ENCODE measurements at places on chromosomes 1 and 21.

DNA sequence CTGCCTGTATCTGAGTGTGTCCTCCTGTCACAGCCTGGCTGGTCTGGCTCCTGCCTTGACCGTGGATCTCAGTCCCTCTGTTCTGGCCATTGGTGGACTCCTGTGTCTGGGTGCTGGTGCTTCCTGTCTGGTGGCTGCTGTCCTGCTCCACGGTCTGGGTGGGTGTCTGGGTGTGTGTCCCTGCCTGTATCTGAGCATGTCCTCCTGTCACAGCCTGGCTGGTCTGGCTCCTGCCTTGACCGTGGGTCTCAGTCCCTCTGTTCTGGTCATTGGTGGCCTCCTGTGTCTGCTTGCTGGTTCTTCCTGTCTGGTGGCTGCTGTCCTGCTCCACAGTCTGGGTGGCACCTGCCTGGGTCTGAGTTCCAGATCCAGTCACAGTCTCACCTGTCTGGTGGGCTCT lies 4.0 kb downstream of the CRNN start:
- DNase-seq, result no peak

DNA sequence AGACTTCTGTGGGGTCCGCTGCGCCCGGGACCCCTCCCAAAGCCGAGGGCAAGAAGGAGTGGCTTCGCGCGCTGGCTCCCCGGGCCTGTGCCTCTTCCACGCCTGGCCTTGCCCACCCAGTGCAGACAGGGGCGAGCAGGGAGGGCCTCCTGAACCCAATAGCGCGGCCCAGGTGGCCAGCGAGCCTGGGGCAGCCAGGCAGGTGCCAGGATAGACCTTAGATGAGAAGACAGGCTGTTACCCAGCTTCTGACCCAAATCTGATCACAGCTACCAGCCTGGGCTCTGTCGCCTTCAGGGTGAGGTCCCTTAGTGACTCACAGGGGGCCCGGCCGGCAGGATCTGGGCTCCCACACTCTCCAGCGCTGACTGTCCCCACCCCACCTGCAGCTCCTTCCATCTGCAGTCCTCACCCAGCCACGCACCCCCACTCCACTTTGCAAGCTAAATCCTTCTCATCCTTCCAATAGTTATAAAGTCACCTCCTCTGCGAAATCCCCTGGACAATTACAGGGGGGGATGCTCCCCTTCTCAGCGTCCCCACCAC lies 9.6 kb downstream of the CLEC20A start:
- no peak for DNase-seq

GRCh38 chr21:40173816-40174215 lies 306.6 kb downstream of the PCP4 start:
- DNase-seq, result no peak

DNA sequence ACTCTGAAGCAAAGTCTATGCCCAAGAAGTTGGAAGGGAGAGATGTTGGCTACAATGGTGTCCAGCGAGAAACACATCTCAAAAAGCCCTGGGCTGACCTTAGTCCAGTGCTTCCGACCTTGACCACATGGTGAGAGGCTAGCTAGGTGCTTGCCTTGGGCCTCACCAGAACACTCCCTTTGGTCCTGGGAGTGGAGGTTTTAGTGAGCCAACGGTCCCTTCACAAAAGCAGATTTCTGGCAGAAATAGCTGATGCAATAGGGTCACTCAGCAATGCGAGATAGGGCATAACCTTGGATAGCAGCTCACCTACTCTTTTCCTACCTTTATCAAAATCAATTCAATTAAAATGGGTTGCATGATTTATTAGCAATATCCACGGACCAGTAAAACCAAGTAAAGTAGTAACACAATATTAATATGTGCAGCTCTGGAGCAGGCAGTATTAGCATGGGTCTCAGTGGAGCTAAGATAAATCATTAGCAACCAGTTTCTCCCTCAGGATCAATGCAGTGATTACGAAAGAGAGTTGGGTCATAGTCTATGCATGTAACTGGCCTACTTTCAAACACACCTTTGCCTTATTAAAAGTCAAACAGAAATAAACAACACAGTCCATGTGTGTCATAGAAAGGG lies 1.9 kb downstream of the SLC30A10 start:
- no peak for DNase-seq

- DNase-seq, result no peak
These were observed 39.9 kb upstream of the SLC19A1 start for GRCh38 chr21:45582128-45582527.

- no peak for DNase-seq
These were observed 44.7 kb upstream of the CASZ1 start for GRCh38 chr1:10841118-10841517.

- no peak for DNase-seq
These were observed 7.9 kb upstream of the FUBP1 start for GRCh38 chr1:77986810-77987209.

DNA sequence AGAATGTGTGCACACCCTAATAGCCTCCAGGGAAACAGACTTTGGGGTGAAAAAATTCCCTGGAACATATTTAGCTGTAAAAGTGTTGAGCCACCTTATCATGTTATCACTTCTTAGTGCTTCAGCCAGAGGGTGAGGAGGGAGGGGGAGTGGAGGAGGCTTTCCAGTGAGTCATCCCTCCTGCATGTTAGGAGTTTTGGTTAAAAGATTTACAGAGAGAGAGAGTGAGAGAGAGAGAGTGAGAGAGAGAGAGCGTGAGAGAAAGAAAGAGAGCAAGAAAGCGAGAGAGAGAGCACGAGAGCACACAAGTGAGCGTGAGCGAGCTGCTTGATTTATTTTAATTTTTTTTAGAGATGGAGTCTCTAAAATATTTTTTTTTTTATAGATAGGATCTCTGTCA lies 13.5 kb upstream of the CACNA1E start:
- no peak for DNase-seq

- no peak for DNase-seq
These were observed 306.2 kb downstream of the TTLL7 start for GRCh38 chr1:83692524-83693381.

DNA sequence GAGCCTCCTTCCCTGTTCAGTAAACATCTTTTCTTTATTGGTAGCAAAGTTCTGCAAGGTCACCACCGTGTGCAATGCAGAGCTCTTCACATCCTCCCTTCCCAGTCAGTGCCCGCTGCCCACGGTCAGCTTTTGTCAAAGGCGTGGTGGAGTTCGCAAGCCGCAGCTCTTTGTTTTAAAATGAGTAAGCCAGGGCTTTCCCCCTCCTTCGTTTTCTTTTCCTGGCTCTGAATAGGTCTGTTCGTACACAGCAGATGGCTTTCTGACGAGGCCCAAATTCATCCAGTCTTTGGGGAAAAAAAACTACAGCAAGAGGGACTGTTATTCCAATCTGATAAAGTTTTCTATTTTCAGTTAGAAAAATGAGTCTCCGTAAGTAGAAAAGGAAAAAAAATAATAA lies 153.2 kb downstream of the LRIG2 start:
- no peak for DNase-seq

GRCh38 chr21:37039411-37040075 lies 33.0 kb downstream of the RIPPLY3 start:
- no peak for DNase-seq

GRCh38 chr1:185964946-185965345 lies 230.8 kb downstream of the HMCN1 start:
- no peak for DNase-seq

DNA sequence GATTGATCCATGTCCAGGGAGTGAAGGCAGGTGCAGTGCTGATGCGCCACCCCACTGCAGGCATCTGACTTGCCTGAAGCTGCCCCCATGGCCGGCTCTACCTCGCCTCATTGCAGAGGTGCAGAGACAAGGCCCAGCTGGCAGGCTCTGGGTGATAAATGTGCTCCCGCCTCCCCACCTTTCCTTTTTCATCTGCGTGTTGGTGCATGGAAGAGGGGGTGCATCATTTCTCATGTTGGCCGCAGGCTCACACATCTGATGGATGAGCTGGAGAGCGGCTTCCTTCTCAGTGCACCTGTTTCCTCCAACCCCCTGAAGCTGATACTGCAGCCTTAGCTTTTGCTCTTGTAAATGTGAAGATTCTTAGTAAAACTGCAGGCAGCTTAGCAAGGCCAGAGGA lies 306.0 kb upstream of the KAZN start:
- no peak for DNase-seq

DNA sequence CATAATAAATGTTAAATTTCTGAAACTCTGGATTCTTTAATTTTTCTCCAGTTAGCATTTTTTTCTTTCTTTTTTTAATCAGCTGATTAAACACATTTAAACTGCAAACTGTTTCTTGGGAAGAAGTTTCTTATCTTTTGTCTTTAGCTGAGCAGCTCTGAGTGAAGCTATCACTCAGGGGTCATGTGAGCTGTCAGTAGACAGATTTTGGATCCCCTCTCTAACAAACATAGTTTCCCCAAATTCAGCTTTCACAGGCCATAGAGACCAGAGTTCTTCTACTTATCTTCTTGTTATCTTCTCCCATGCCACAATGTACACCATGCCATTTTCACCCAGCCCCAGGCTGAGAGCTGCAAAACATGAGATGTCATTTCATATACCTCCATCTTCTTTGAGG lies 148.9 kb downstream of the CDC42BPA start:
- no peak for DNase-seq

DNA sequence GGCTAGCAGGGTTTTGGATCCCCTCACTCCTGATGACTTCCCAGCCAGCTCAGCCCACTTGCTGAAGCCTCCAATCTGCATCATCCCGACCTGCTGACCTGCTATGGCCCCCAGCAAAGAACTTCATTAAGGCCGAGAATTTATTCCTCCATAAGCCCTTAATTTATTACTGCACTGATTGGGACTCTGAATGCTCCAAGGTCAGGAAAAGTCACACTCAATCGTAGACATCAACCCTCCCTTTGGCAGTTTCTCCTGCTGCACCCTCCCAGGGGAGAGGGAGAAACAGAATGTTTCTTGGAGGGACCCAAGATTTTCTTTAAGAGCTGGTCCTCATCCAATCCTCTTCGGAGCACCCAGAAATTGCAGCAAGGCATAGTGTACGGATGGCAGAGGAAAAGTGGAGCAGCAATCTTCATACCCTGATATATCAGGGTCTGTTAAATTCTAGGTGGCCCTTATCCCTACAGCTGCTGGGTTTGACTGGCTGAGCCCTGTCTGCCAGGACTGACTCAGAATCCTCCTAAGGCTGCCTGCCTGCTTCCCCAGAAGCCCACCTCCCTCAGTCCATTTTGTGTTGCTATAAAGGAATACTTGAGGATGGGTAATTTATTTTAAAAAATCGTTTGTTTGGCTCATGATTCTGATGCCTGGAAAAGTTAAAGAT lies 62.2 kb downstream of the DMAP1 start:
- DNase-seq, result no peak

- no peak for DNase-seq
These were observed 1106.4 kb downstream of the AMY1C start for GRCh38 chr1:104856091-104856490.

DNA sequence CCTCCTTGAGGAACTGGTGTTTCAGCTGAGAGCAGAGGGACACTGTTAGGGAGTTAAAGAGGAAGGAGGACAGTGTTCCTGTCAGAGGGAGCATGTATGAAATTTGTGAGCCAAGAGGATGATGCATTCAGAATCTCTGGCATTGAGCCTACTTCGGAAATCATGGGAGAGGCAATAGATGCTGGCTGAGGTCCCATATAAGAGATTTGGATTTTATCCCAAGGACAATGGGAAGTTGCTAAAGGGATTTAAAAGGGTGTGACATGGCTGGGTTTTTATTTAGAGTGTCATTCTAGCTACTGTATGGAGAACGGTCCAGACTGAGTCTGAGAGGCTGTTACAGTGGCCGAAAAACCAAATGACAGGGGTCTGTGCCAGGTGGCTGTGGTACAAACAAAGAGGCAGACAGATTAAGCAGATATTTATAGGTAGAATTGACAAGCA lies 403.2 kb upstream of the B3GALT2 start:
- DNase-seq, result no peak

DNA sequence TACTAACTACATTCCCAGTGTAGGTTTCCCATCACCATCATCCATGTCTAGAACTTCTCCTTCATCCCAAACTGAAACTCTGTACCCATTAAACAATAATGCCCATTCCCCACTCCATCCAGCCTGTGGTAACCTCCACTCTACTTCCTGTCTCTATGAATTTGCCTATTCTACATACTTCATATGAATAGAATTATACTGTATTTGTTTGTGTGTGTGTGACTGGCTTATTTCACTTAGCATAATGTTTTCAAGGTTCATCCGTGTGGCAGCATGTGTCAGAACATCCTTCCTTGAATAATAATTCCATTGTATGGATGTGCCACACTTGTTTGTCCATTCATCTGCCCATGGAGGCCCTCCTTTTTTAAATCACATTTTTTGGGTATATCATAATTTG lies 35.7 kb downstream of the ATP2B4 start:
- no peak for DNase-seq

DNA sequence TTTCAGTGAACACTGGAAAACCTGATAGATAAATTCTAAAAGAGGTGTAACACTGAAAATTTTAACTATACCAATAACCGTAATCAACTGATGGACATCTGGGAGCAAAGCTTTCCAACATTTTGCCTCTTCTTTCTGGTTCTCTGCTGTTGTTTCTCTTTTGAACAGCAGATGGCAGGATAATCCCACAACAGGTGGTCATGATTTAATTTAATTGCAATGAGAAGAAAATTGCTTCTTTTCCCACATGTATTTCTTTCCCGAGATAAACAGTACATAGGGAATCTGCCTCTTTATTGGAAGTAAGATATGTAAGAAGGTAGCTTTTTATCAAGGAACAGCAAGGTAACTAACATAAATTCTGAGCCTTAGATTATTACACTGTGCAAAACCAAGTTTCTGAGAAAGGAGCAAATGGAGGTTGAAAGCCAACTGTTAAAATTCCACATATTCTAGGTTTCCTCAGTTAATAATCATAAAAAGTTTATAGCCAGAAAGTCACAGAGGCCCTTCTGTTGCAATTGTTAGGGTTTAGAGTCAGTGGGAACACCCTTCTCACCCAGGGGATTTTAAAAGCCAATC lies 72.9 kb downstream of the RPS6KA1 start:
- DNase-seq, result no peak

DNA sequence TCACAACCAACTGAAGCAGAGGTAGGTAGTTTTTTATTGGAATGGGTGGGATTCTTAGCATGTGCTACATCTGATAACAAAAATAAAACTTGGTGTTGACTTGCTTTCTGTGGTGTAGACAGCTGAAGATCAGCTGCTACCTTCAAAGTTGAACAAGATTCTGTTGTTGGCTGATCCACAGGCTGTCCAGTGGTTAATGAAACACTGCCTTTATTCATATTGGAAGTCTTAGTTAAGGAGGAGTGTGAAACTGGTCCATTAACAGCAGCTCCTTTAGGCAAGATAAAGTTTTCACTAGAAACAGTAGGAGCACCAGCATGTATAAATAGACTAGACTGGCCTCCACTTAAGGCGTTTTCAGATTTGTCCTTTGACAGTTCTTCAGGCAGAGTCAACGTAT lies 81.1 kb downstream of the ZNF644 start:
- DNase-seq, result no peak

DNA sequence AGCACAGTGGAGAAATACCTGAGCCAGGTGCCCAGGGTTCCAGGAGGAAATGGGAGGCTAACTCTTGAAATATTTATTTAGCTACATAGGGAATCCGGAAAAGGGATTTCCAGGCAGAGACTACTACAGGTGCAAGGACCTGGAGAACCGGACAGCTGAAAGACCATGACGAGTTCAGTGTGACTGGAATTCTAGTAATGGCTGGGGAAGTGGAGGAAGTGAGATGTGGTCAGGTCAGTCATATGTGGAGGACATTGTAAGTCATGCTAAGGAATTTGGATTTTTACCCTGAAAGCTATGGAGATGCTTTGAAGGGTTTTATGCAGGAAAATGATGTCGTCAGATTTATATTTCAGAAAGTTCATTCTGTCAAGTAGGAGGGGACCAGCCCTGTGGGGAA lies 1.8 kb downstream of the CAP1 start:
- no peak for DNase-seq

All from stimulated activated naive CD4-positive, alpha-beta T cell treated with Interleukin-2 at 50 U/mL for 16 hours (primary cell).